ENCODE measurements at places on chromosomes 11 and 22.

DNA sequence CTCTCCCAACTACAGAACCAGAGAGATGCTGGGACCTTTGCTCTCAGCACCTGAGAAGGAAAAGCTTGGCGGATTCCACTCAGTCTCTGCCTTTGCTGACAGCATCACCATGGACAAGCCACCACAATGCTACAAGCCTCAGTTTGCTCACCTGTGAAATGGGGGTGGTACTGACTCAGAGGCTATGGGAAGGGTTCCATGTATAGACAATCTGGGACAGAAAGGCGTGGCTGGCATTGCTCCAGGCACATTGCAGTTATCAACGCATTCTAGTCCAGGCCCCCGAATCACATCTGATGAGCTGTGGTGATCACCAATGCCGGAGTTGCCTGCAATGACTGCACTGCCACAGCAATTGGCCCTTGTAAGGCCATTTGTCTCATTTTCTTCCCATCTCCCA lies 72.6 kb downstream of the ISX start:
- DNase-seq = no peak

DNA sequence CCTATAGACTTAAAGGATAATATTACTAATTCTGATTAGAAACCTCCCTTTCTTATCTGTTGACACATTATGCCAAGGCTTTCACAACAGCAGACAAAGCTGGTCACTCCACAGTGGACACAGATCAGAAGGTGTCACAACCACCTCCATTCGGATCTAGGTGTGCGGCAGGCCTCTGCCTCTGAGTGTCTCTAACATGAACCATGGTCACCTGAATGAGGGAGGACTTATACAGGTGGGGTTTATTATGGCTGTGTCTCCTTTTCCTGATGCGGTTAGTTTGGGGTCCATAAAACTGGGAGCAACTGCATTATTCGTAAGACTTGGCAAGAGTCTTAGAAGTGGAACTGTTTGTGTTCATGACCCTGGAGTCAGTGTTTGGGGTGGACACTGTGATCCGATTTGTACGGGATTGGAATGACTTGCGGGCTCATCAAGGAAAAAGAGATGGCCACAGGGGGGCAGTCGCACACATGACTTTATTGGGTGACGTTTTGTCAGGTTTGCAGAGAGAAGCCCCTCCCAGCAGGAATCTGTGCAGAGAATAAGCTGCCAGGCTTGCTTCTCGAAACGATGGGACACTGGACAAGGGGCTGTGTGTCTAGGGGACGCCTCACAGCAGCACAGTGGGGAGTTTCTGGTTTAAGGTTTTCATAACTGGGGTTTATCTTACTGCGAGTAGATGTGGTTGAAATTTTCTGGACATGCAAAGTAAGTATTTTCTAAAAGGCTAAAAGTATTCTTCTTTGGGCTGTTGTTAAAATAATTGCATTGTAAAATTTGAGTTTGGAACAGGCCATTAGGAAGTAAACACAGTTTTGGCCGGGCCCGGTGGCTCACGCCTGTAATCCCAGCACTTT lies 90.6 kb downstream of the GAB4 start:
- peak; percentile 10 for DNase-seq

- DNase-seq = no peak
Measured at GRCh38 chr11:83778596-83778995, 492.4 kb upstream of the CCDC90B start.

GRCh38 chr22:32620992-32621391 lies 146.4 kb downstream of the FBXO7 start:
- no peak for DNase-seq

GRCh38 chr11:106471276-106471675 lies 393.8 kb downstream of the AASDHPPT start:
- DNase-seq = no peak

DNA sequence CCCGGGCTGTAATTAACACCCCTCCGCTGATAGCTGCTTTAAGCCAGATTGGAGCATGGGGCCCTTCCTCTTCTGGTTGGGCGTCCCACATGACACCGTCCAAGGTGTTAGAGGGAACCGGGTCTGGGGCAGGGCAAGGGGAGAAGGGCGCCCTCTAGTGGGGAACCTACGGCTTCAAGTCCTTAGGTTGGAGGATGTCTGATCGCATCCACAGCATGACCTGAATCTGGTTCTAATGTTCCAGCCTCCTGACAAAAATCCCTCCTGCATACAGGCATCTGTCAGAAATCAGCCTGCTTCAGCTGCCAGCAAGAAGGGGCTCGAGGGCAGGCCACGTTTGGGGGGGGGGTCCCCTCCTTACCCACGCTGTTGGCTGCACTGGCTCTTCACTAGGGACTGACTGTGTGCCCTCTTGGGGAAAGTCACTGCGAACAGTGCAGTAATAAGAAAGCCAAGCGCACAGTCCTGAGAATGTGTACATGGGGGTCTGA lies 94.2 kb upstream of the TBCEL start:
- no peak for DNase-seq

DNA sequence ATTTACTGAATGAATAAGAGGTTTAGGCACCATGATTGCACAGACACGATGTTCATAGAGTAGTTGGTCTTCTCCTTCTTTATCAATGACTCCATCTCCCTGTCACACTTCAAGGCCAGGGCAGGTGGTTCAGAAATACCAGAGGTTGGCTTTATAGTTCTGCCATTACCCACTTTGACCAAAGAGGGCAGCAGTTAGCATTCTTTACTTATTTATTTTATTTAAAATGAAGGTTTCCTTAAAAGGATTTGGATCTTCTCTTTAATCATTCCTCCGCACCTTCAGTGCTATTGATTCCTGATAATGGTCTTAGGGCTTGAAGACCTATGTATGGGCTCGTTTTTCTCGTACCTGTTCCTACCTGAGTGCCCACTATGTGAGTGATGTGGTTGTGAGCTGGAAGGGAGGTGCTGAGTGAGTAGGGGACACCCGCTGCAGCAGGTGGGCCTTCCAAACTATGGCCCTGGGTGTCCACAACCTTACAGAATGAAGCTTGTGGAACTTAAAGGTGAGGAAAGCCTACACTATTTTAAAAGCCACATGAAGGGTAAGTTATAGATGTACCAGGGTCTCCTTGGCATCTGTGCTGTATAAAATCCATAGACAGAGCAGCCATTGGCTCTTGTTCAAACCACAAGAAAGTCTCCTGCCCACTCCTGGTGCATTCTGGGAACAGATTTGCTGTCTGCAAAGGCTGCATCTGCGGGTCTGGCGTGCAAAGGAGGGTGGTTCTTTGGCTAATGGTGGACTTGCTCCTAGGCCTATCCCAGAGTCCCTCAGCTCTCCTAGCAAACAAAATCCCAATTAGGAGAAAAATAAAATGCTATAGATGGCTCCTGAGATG lies 35.0 kb downstream of the TIMP3 start:
- DNase-seq = no peak

GRCh38 chr22:43293655-43294392 lies 49.3 kb downstream of the SCUBE1 start:
- no peak for DNase-seq

DNA sequence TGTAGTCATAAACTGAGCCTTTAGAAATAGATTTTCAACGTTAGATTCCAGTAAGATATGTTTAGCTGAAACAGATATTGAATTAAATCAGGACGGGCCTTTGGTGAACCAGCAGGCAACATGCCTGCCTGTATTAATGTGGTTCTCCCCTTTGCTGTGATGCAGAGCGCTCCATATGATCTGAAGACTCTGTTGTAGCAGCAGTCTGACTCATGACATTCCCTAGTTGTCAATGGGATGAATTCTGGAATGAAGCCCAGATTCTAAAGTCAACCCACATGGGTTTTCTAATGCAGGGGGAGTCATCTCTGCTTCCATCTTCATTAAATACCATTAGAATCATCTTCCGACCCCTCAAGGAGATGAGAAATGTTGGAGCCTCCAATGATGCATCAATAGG lies 864.5 kb downstream of the NTM start:
- DNase-seq = no peak

- peak; percentile 76 for DNase-seq
Measured at GRCh38 chr11:62694455-62695167, 5.3 kb upstream of the LRRN4CL start.

DNA sequence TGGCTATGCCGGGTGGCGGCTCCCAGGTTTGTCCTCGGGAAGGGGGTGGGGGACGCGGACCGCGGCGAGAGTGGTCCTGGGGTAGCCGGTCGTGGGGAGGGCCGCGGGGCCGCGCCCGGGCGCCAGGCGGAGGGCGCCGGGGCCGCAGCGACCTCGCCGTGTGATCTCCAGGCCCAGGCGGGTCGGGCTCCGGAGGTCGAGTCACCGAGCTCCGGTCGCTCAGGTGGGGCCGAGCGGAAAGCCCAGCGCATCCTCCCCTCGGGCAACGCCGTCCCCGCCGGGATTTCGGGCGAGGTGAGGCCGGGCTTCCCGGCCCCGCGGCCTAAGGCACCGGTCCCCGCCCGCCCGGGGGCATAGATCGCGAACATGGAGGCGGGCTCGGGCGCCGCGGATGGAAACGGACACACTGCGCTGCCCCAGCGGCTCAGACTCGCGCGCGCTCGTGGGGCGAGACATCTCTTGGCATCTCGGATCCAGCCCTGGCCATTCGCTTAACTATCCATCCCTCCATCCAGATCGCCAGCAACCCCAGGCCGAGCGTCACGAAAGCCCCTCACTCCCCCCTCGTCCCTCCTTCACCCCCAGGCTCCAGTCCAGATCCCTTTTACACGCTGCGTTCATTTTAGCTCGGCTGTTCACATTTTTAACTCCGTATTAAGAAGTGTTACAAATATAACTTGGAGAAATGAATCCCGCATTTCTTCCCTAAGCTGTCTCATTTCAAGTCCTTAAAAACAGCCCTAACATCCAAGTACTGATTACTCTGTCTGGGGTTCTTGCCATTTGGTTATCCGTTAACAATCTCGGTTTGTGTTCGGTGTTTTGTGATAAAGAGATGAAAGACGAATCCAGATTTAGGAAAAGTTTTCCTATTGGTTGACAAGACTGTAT lies 460 bp downstream of the ZC3H12C start:
- no peak for DNase-seq

DNA sequence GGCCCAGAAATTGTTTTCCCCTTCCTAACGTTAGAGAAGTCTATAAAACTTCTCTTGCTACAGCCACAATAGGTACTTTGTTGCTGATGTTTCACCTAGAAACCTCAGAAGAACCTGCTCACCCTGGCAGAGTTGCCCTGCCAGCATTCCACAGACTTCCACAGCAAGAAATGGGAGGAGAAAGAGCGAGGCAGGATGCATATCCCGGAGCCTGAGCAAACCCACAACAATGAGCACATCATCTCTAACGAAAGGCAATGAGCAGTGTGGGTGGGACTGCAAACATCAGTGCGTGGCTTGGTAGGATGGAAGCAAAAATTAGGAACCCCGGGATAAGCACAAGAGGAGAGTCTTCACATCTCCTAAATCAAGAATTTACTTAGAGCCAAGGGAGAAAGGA lies 892.3 kb downstream of the OPCML start:
- no peak for DNase-seq

GRCh38 chr11:20962581-20962980 lies 293.2 kb downstream of the NELL1 start:
- no peak for DNase-seq

DNA sequence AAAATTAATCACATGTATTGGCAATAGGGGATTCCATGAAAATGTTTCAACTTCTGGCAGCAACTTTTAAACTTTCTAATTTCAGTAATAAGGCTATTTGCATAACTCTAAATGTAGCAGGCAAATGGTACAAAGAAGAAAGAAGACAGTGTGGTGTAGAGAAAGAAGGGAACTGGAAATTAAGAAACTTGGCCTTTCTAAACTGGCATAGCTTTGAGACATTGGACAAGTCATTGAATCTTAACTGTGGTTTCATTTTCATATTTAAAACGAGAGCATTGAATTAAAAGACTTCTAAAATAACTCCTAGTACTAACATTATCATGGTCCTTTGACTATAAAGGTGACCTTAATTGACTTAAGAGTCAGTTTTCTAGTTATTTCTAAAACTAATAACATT lies 125.0 kb downstream of the UVRAG start:
- DNase-seq = no peak

DNA sequence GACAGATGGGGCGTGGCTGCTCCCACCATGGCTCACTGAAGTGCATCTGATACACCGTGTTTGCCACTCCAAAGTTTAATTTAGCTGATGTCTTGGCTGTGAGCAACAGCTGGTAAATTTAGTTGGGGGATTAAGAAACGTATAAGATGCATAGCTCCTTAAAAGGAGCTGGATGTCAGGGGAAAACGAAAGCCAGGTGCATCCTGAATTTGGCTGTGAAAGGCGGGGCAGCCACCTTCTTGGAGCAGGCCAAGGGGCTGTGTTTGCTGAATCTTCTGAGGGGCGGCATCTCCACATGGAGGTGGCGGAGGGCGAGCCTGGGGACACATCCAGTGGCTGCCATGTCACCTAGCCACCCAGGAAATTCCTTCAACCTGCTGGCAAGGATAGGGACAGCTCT lies 20.7 kb upstream of the NCF4 start:
- DNase-seq = no peak

DNA sequence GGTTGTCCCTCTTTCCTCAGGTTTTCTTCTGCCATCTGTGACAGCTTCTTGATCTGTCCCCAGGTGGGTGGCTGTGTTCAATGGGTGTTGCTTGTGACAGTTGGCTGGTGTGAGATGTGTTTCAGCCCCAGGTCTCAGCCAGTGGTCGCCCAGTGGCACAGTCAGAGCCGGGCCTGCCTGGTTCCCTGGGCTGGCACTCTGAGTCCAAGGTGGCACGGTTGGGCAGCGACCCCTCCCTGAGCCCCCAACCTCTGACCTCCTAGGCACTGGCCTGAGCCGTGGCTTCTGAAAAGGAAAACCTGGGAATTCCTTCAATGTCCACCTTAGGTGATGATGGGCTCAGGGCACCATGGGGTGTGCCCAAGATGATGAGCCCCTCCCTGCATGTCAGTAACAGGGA lies 14.0 kb upstream of the PRODH start:
- no peak for DNase-seq

- DNase-seq = no peak
Measured at GRCh38 chr11:28137832-28138231, 29.6 kb downstream of the METTL15 start.

DNA sequence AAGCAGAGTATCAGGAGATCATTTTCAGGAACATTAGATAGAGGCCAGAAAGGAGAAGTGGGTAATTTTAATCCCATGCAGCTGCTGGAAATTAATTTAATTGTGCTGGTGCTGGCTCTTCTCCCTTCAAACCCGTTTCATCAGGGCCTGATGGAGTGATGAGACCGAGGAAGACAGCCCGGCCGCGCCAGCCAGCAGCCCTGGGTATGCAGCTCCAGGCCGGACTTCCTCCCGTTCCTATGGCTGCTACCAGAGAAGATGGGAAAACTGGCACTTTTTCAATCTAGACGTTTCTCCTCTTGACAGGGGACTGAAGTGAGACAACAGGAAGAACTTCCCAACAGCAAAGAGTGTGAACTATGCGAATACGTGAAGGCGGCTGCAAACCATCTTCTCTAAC lies 24.6 kb upstream of the ZBTB16 start:
- DNase-seq = no peak

DNA sequence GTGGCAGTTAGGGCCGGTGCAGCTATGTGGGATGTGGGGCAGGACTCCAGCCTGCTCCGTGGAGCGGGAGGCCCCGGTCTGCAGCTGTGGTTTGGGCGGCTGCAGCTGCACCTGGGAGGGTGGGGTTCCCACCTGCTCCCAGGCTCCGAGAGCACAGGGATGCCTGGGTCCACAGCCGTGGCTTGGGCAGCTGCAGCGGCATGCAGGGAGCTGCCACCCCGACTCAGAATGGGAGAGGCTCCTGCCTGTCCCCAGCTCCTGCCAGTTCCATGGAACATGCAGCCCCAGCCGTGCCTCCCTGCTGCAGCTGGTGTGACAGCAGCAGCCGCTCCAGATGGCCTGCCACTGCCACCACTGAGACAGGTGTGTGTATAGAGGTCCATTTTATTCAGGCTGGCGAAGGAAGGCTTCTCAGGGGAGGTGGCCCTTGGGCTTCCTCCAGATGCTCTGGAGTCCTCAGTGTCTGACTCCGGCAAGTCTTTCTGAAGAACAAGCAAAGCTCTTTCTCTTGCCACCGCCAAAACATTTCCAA lies 21.8 kb upstream of the UPK3A start:
- DNase-seq = no peak

All from cerebellar nuclear complex (tissue), 1 donor.